Large intestine (tissue), 12 donors: ENCODE measurements at places on chromosomes 4 and X. TPM values are rescaled to one million over a fixed set of nuclear protein-coding genes. Genes with fewer than 3 reads are reported as not detected.

GRCh38 chrX:15973946-15974345 is 119.3 kb upstream of the AP1S2 start:
- DNase-seq: no peak

GRCh38 chr4:2451036-2451520 is 17.8 kb upstream of the RNF4 start:
- DNase-seq: no peak

DNA sequence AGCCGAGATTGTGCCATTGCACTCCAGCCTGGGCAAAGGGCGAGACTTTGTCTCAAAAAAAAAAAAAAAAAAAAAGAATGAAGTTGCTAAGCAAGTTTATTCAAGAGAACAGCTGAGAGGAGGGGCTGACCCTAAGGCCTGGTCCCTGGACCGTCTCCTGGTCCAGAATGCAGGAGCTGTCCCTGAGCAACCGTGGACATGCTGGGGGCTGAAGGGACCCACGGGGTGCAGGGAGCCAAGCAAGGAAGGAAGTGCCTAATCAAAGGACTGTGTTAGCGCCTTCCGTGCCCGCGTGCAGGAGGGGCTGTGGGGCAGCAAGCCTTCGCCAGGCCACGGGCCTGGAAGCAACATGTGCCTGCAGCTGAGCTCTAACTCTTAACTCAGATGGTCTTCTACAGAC is 39.1 kb upstream of the CDKN2AIP start:
- peak; percentile 74 for DNase-seq

GRCh38 chrX:17009856-17010625 is 63.6 kb downstream of the REPS2 start:
- peak; percentile 58 for DNase-seq

DNA sequence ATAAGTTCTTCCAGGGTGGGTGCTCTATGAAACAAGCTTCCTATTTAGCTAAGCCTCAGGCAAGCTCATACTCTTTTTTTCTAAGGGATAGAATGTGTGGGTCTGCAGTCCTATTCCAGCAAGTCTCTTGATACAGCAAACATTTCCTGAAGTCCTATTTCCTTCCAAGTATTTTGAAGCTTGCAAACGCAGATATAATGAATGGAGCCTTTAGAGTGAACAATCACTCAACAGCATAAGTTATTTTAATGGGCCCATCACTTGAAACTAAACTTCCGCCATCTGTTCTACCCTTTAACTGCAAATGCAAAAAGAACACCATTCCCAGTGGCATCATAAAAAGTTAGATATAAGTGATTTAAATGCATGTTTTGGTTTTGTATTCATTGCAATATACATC is 108.3 kb upstream of the TAPT1 start:
- no peak for DNase-seq

GRCh38 chrX:3712870-3713224 is 602 bp downstream of the PRKX start:
- DNase-seq: no peak

DNA sequence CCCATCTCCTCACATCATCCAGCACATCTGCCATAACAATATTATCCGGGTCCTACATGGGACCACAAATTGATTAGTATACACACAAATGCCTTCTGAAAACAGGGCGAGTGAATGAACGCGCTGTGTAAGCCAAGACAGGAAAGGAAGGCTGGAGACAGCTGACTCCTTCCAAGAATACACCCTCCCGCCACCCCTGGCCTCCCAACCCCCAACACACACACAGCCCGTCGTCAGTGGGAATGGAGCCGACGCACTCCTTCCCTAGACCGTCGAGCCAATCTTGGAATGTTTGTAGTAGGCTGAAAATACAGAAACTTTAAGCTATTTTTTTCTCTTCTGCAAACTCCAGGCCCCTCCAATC is 319 bp upstream of the MAGEH1 start:
- DNase-seq: no peak

GRCh38 chr4:8437281-8437680 is 3.2 kb downstream of the ACOX3 start:
- DNase-seq: no peak

GRCh38 chr4:71184195-71184781 is 154.5 kb upstream of the SLC4A4 start:
- peak; percentile 72 for DNase-seq

- DNase-seq: no peak
These were observed 187.6 kb downstream of the TSPAN5 start for GRCh38 chr4:98470831-98471230.

- no peak for DNase-seq
These were observed 121.8 kb upstream of the PJA1 start for GRCh38 chrX:69287095-69287494.

DNA sequence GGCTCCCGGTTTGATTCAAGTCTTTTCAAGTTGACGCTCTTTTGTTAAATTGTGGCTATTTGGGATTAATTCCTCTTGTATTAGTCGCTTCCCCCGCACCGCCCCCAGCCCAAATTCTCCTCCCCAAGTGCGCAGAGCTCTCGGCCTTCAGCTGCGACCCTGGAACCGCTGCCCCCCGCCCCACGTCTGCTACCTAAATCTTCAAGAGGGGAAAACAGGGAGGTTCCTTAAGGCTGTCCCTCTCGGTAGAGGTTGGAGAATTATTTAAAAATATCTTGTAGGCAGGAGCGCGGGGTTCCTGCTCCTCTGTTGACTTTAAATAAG is 860 bp upstream of the RPS6KA3 start:
- no peak for DNase-seq

DNA sequence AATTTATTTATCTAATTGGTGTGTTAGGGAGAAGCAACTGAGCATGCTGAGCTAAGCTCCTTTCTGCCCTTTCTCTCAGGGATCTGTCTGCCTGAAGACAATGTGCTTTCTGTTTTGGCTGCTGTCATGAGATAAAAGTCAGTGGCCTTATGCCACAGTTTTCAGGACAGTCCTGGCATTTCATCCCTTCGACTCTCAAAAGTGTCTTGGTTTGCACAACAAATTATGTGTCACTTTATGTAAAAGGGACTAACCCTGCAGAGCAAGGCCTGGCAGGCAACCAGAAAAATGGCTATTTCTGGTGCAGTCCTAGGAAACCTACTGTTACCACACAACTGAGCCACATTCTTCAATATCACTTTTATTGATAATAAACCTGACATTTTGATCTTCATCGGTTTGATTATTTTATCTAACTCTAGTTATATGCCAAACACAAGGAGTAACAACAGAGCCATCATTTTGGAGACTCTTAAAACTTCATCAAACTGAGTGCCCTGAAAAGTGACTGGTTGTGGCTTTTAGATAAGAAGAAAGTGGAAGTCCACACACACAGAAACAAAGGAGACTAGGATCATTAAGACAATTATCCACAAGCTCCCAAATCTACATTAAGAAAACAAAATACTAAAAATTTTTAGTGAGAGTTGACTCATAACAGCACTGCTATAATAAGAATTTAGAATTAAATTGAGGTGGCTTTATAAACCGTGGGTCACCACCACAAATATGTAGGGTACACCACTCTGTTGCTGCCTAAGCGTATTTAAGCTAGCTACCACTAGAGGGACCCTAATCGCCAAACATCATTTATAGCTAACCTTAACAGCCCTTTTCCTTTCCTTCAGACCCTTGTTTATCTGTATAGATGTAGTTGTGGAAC is 95.9 kb upstream of the PTPN13 start:
- DNase-seq: peak; percentile 37

DNA sequence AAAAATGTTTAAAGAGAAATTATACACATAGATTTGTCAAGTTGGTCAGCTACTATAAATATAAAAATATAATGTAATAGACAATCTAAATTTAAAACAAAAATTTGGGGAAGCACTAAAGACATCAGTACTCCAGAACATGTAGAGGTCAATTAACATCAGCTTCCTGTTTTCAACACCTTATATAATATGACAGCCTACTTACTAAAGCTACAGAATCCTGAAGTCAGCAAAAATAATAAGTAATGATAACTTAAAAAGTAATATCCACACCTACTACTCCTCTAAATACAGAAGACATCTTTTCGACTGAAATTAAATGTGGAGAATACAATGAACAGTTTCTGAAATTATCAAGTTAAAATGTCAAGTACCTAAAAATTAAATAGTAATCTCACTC is 118.6 kb downstream of the LRBA start:
- DNase-seq: no peak

DNA sequence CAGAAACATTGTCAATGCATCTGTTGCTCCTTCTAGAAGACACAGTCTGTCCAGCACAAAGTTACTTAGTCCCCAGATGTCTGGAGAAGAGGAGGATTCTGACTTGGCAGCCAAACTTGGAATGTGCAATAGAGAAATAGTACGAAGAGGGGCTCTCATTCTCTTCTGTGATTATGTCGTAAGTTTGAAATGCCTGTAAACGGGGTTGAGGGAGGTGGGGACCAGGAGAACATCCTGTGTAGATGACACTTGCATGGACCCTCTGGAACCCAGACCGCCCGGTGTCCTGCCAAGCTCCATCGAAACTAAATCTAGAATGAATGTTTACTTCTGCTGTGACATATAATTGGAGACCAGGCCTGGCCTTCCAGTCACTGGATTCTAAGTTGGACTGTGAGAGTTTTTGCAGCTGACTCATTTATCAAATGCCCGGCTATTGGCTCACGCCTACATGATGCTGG is 45.0 kb upstream of the MSANTD1 start:
- DNase-seq: no peak

- no peak for DNase-seq
These were observed 886.9 kb downstream of the FAM133A start for GRCh38 chrX:94560930-94561329.

GRCh38 chr4:87250294-87250693 is 29.9 kb upstream of the KLHL8 start:
- no peak for DNase-seq

GRCh38 chr4:105808750-105809041 is 86.6 kb upstream of the NPNT start:
- no peak for DNase-seq

DNA sequence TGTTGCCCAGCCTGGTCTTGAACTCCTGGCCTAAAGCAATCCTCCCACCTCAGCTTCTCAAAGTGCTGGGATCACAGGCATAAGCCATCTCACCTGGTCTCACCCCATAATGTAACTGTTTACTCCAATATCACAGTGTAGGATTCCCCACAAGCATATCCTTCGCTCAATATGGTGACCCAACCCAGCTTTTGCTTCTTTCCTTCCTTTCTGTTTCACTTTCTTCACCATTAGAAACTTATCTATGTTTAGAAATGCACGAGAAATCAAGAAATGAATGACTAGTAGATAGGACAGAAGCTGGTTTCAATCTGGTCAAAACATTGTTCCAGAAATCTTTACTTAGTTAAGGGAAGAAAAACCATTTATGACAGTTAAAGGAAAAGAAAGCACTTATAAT is 18.9 kb downstream of the TSPAN5 start:
- no peak for DNase-seq

DNA sequence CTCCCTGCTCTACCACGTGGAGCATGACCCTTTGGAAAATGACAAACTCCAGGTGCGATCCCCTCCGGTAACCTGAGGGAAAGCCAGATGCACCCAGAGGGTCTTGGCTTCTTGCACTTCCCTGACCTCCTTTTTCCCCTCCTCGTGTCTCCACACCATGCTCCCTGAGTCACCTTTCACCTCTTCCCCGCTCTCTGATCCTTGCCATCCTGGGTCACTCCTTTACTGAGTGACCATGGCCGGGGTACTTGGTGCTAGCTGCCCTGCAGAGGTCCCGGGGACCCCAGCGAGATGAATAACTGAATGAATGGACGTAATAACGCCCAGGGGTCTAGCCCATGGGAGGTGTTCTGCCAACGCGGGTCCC is 401 bp upstream of the ZFP92 start:
- no peak for DNase-seq

GRCh38 chr4:119204916-119205315 is 7.6 kb upstream of the USP53 start:
- no peak for DNase-seq

GRCh38 chr4:180099957-180100356 is 2143.2 kb upstream of the TENM3 start:
- no peak for DNase-seq

DNA sequence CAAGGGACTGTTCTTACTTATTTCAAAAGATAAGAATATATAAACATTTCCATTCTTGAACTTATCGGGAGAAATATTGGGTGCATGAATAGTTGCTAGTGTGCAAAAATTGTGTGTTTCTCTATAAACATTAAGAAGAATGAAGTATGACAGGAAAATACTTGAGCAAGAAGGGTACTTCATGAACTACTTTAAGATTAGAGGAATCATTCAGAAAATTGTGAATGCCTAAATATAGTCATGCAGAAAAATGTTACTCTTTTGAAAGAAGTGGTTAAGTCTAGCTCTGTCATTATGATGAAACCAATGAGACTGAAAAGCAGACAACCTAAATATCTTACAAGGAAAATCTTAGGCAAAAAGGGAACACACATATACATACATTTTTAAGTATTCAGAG is 207.8 kb upstream of the PCDH18 start:
- DNase-seq: no peak

DNA sequence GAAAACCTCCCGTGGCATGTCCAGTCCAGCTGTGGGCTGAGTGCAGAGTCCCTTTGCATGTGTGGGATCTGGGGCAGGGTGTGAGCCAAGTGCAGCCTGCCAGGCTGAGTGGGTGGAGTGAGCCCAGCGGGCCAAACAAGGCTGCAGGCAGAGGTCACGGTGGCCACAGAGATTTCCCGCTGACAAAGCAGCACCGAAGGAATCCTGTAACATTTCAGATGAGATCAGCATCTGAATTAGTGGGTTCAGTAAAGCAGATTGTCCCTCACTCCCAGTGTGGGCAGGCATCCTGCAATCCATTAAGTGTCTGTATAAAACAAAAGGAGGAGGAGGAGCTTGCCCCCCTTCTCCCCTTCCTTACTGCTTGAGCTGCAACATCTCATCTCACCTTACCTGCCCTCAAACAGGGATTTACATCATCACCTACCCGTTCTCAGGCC is 324.4 kb downstream of the FAT4 start:
- no peak for DNase-seq

DNA sequence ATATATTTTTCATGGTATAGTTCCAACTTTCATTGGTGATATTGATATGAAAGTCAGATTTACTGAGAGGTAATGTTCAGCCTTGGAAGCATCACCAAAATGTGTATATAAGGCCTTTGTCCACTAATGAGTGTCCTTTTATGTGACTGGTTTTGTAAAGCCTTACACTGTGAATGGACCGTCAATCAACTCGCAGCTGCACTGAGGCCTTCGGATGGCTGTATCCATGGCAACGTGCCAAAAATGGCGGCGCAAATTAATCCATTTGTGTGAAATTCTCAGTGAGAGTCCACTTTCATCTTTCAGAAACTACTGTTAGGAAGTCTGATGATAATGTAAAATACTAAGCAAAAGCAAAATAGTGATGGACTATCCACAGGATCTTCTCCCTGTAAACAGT is 131.7 kb downstream of the SPCS3 start:
- no peak for DNase-seq

DNA sequence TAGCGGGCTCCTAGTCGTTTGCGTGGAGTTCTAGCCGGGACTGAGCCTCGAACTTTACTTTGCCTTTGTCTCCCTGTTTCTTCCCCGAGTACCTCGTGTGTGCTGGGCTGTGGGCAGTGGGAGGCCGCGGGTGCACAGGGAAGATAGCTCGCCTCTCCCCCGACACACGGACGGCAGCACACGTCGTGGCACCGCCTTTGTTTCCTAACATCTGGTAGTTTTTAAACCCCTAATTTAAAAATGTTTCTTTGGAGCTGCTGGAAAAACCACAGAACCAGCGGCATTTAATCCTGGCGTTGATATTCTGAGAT is 866 bp downstream of the RBM46 start:
- no peak for DNase-seq

Gene CT45A2
- not detected for polyA plus RNA-seq

Gene PHEX
- 0.55 TPM for polyA plus RNA-seq

Gene OPHN1
- 5.6 TPM for polyA plus RNA-seq

Gene PNCK
- 128 TPM for polyA plus RNA-seq

Gene THOC2
- 91.3 TPM for polyA plus RNA-seq

Gene DIPK2B
- 6.3 TPM for polyA plus RNA-seq

Gene TMEM33
- 37.1 TPM for polyA plus RNA-seq

Gene SHROOM4
- 4.5 TPM for polyA plus RNA-seq

Gene JADE1
- 24.7 TPM for polyA plus RNA-seq
